Regular cardiac myocyte (primary cell): ENCODE measurements at places on chromosomes 3 and 15. TPM values are rescaled to one million over a fixed set of nuclear protein-coding genes. Genes with fewer than 3 reads are reported as not detected.

IL1RAP gene
- 11.9 and 32.7 TPM in 2 replicates for total RNA-seq

GOLGA8J gene
- 0.28 TPM in 1 of 2 replicates, not detected in the other for total RNA-seq

GOLGA6B gene
- under 0.01 TPM in 1 of 2 replicates, not detected in the other for total RNA-seq

DGKG gene
- total RNA-seq: 4.4 and 5.1 TPM in 2 replicates
